ENCODE measurements at places on chromosomes 7 and 10.

GRCh38 chr7:113628948-113629847 lies 289.6 kb downstream of the PPP1R3A start:
- no peak for DNase-seq

GRCh38 chr10:13291061-13291460 lies 8.8 kb downstream of the PHYH start:
- no peak for DNase-seq

- no peak for DNase-seq
Measured at GRCh38 chr7:27251652-27252590, 9.3 kb downstream of the EVX1 start.

DNA sequence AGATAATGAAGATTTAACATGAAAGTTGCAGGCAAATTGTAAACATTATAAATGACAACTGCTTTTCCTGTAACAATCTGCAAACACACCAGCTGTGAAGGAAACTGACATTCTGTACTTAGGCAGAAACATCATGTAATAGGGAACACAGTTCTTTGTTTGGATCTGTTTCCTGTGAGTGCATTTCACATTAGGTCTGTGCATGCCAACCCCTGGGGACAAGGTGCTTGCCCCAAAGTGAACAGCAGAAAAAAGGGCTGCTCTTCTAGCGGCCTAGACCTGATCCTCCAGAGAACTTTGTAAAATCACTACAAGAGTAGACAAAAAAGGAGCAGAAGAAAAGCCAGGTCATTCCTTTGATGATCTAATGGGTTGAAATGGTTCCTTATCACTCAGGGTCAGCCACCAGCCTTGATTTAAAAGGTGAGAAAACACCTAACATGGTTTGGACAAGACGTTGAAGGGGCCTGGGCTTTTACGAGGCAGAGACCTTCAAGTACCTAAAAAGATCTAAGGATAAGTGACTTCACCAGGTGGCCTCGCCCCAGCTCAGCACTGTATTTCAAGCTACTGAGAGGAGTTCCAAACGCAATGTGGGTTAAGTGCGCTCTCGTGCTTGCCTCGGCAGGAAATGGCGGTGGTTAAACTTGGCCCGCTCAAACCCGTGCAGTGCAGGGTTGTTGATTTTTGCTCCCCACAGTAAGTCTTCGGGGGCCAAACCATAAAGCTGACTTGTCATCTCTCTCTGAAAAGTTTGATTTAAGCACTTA lies 249.7 kb downstream of the CREB5 start:
- DNase-seq: no peak

- DNase-seq: no peak
Measured at GRCh38 chr7:2086229-2086628, 146.5 kb downstream of the MAD1L1 start.

All from stimulated activated CD4-positive, alpha-beta T cell treated with anti-CD3 and anti-CD28 coated beads, Interleukin-1b, Interleukin-23, amount 100 ng/mL, for 24 hours (primary cell).